ENCODE measurements at places on chromosomes 16 and 17. TPM values are rescaled to one million over a fixed set of nuclear protein-coding genes. Genes with fewer than 3 reads are reported as not detected.

The C16orf92 gene
- total RNA-seq = not detected

The KRTAP16-1 gene
- total RNA-seq = not detected

The TPSAB1 gene
- 156 TPM for total RNA-seq

The KIF2B gene
- not detected for total RNA-seq

The PRDM7 gene
- not detected for total RNA-seq

DNA sequence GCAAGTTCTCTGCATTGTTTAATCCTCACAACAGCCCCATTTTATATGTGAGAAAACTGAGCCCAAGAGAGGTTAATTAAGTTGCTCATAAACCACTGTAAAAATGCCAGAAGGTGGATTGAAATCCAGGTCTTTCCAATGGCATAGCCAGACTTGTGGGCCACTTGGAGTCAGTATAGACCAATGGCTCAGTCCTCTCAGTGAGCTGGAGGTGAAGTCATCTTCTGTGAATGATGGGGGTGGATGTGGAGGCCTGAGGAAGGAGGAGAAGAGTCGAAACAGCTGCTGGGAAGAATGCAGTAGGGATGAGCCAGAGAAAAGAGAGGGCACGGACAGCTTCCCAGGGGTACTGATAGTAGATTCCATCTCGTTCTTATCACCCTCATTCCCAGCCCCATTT is 213.4 kb downstream of the SOX9 start:
- no peak for DNase-seq

DNA sequence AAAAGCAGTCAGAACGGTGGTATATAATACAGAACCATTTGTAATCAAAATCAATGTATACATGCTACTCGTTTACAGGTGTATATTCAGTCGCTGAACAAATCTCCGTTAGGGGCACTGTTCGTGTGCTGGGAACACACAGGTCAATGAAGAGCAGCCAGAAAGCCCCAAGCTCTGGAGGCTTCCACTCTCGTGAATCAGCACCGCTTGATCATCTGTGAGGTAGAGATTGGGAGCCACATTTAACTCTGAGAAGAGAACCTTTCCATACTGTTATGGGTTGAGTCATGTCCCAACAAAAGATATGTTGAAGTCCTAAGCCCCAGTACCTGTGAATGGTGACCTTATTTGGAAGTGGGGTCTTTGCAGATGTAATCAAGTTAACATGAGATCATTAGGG is 5.4 kb upstream of the CYTH1 start:
- DNase-seq = no peak

- no peak for DNase-seq
Measured at GRCh38 chr17:72121164-72122009, 567 bp downstream of the SOX9 start.

- DNase-seq = peak; percentile 61
Measured at GRCh38 chr16:11407047-11407982, 62.1 kb downstream of the RMI2 start.

- DNase-seq = no peak
Measured at GRCh38 chr16:5398203-5398602, 300.6 kb upstream of the EEF2KMT start.

- no peak for DNase-seq
Measured at GRCh38 chr17:79361873-79362771, 248.7 kb downstream of the RBFOX3 start.

GRCh38 chr17:42129109-42129837 is 6.7 kb downstream of the HSPB9 start:
- no peak for DNase-seq

GRCh38 chr16:78939597-78939996 is 660.9 kb downstream of the MAF start:
- no peak for DNase-seq

DNA sequence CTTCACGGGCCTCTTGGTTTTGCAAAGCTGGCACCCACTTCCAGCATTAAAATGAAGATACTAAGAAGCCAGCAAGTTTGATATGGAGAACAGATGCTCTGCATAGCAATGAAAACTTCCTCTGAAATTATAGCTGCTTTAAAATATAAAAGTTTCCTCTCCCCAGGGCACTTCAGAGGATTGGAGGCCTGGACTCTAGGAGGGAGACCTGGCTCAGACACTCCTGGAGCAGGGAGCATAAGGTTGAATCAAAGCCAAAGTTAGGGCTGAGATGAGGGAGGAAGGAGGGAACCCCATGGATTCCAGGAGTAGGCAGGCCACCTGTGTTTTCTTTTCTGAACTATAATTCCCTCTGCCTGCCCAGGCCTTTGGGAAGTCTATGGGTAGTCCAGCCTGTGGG is 176.0 kb upstream of the RPL38 start:
- no peak for DNase-seq

GRCh38 chr16:23505180-23505665 is 5.1 kb downstream of the GGA2 start:
- no peak for DNase-seq

- no peak for DNase-seq
Measured at GRCh38 chr17:68346448-68346847, 55.2 kb downstream of the ARSG start.

DNA sequence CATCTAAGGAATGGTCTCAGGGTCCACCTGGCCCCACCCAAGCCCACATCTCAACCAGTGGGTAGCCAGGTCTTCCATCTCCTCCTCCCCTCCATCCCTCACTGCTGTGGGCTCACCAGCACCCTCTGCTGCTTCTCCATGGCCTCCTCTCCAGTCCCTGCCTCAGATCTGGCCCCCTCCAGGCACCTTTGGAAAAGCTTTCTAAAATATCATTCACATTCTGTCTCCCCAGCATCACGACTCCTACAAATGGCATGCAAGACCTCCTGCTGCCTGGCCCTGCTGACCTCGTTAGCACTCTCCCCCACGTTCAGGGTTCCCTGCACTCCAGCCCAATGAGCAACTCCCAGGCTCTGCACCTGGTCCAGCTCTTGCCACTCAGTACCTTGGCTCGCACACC is 13.7 kb downstream of the GLP2R start:
- DNase-seq = no peak

- no peak for DNase-seq
Measured at GRCh38 chr17:53655591-53655990, 167.1 kb upstream of the KIF2B start.

DNA sequence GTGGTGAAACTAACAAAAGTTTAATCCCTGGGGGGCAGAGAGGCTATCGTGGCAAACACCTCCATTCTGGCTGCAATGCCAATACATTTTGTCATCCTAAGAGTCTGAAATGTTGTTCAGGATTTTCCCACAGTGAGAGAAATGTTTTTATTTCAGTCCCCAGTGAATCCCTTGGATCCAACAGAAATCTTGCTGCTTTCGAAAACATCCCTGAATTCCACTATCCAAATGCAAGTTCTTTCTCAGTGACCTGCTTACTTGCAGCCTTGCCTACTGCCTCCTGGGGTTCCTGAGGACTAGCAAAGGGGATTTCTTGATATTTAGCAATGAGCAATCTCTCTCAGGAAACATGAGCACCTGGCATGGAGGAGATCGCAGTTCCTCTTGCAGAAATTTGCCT is 202.1 kb upstream of the IRX3 start:
- no peak for DNase-seq

GRCh38 chr17:4381690-4382671 is 15.5 kb upstream of the UBE2G1 start:
- DNase-seq = no peak

- DNase-seq = no peak
Measured at GRCh38 chr16:30374538-30374937, at the start of gene MYL11. Gene MYL11 (plus strand): TSS chr16:30374802. CDS start chr16:30374858, 56 bp downstream.
